ENCODE measurements at places on chromosomes 13 and 19. TPM values are rescaled to one million over a fixed set of nuclear protein-coding genes. Genes with fewer than 3 reads are reported as not detected.

DNA sequence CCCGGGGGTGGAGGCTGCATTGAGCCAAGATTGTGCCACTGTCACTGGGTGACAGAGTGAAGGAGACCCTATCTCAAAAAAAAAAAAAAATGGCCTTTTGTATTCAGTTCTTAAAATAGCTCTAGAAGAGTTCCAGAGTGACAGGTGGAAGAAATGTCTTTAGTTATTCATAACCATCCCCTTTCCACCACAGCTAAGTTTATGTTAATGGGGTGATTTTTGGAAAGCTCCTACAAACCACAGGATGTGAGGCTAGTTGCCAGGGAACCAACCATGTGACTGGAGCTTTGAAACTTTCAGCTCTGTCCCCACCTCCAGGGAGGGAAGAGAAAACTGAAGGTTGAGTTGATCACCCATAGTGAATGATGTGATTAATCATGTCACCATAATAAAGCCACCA is 6.9 kb downstream of the ZNF490 start:
- no peak for ATAC-seq

GRCh38 chr19:45245826-45246225 is 619 bp upstream of the EXOC3L2 start:
- ATAC-seq, result no peak

GRCh38 chr19:34402074-34402600 is 2.1 kb upstream of the PDCD2L start:
- no peak for ATAC-seq

- no peak for ATAC-seq
Observed at GRCh38 chr13:110209950-110210603, 96.9 kb downstream of the COL4A1 start.

- ATAC-seq, result no peak
Observed at GRCh38 chr19:48877855-48878195, 5.6 kb downstream of the PPP1R15A start.

DNA sequence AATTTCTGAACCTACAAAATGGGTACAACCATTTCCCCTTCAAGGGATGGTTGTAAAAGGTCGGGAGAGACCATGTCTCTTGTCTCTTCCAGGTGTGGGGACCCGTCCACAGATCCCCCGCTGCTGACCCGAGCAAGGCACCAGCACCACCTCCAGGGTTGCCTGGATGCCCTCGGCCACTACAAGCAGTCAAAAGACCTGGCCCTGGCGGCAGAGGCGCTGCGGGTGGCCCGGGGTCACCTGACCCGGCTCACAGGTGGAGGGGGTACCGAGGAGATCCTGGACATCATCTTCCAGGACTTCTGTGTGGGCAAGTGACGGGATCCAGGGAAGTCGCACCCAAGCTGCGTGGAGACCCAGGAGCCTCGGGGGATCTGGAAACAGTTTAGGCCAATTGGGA is 4.0 kb downstream of the GTPBP3 start:
- ATAC-seq, result no peak

DNA sequence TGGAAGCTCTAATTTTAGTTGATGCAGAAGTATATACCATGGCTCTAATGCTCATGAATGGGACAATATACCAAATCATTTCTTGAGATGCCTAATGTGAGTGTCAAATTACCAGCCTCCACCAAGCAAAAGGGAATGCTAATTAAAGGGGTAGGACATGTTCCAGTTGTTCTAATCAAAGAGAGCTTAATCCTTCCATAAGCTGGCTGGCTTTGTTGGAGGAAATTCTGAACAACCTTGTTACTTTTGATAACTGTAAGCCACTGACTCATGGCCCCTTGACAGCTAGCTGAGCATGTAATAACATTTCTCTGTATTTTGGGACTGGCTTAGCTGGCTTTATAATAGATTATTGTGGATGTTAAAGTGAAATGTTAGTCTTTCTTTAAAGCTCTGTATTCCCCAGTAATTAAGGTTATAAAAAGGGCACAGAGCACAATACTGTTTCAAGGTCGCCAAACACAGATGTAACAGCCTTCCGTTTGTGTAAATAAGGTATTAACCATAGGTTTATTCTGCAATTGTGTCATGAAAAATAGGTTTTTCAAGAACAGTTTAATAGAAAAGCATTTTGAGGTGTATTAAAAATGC is 1194.0 kb downstream of the PCDH9 start:
- ATAC-seq, result no peak

The MCEMP1 gene
- total RNA-seq, result not detected

The RDH8 gene
- not detected for total RNA-seq

The PTGER1 gene
- total RNA-seq, result 1.6 TPM

GRCh38 chr19:17806945-17807344 is 12.0 kb downstream of the B3GNT3 start:
- no peak for ATAC-seq

DNA sequence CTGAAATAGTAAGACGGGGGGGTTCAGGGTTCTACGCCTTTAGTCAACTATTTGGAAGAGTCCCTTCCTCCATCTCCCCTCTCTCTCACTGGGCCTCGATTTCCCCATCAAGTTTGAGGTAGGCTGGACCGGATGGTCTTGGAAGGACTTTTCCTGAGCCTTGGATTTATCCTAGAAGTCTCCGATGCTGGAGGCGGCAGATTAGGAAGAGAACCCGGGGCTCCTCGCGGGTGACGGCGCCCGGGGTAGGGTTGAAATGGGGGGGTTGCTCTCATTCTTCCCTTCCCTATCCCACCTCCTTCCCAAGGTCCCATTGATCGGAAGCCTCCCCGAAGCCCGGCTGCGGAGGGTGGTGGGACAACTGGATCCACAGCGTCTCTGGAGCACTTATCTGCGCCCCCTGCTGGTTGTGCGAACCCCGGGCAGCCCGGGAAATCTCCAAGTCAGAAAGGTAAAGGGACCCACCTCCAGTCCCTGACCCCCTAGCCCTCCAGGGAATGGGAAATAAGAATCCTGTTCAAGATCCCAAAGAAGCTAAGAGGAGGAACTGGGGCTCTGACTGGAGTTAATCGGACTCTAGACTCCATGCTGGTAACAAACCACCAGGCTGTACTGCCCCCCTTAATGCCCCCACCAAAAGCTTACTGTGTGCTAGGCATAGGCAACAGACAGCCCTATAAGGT is 781 bp downstream of the QPCTL start:
- no peak for ATAC-seq

The ENOX1 gene
- 10.0 TPM for total RNA-seq

The IL4I1 gene
- total RNA-seq, result not detected

- no peak for ATAC-seq
Observed at GRCh38 chr19:49925486-49925885, 3.5 kb upstream of the ATF5 start.

DNA sequence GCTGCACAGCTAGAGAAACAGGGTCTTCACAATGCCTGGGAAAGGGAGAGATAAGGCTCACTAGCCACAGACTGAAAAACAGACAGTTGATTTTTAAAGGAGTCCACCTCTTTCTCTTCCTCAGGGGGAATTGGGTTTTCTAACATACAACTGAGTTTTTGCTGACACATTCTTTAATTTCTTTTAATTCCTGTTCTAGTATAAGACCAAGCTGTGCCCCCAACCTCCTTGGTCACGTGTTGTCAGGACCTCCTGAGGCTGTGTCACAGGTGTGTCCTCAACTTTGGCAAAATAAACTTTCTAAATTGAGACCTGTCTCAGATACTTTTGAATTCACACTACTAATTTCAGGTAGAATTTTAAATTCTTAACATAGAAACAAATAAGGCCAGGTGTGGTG is 12.1 kb upstream of the ZNF492 start:
- no peak for ATAC-seq

The TMEM255B gene
- total RNA-seq, result 8.6 TPM

The IGFL2 gene
- not detected for total RNA-seq

The IFNL3 gene
- total RNA-seq, result not detected

DNA sequence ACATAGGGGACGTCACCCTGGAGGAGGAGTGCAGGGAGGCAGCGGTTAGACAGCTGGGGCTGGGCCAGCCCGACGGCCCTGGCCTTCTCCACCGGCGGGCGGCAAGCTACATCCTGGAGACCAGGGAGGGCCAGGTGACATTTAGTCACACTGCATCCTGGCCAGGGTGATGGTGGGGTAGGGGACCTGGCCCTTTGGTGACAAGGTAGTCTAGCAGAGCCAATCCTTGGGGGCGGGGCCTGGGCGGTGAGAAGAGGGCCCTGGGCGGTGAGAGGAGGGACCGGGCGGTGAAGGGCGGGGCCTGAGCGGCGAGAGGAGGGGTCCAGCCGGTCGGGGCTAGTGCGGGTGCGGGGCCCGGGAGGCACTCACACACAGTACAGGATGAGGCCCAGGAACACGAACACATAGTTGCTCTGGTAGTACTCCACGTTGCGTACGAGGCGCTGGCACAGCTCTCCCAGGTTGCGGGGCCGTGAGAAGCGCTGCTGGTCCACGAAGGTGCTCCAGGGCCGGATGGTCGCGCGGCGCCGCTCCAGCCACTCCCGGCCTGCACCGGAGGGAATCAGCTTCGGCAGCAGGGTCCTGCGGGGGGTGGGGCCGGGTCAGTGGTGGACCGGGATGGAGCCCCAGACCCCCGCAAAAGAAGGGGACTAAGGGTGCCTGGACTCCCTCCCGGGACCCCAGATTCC is 610 bp downstream of the RABAC1 start:
- ATAC-seq, result peak; percentile 77

GRCh38 chr13:49635599-49636433 is 7.5 kb downstream of the ARL11 start:
- no peak for ATAC-seq

- ATAC-seq, result no peak
Observed at GRCh38 chr19:50551034-50551714, 17.1 kb downstream of the LRRC4B start.

GRCh38 chr13:21557995-21558394 is 46.0 kb downstream of the MICU2 start:
- no peak for ATAC-seq

DNA sequence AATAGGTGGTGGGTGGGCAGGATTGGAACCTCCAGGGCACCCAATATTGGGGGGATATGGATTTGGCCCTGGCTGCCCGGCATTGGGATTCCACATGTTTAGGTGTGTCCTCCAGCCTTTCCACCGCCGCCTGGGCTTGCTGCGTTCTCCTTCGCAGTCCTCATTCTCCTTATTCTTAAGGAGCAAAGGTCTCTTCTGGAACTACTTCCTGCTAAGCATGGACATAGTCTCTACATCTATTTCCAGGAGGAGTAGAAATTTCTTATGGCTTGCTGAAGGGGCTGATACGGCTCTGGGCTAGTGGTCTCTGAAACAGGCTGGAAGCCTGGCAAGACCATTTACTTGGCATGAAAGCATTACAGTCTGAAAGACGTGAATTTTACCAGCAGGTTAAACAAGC is 9.2 kb upstream of the FCGBP start:
- ATAC-seq, result no peak

DNA sequence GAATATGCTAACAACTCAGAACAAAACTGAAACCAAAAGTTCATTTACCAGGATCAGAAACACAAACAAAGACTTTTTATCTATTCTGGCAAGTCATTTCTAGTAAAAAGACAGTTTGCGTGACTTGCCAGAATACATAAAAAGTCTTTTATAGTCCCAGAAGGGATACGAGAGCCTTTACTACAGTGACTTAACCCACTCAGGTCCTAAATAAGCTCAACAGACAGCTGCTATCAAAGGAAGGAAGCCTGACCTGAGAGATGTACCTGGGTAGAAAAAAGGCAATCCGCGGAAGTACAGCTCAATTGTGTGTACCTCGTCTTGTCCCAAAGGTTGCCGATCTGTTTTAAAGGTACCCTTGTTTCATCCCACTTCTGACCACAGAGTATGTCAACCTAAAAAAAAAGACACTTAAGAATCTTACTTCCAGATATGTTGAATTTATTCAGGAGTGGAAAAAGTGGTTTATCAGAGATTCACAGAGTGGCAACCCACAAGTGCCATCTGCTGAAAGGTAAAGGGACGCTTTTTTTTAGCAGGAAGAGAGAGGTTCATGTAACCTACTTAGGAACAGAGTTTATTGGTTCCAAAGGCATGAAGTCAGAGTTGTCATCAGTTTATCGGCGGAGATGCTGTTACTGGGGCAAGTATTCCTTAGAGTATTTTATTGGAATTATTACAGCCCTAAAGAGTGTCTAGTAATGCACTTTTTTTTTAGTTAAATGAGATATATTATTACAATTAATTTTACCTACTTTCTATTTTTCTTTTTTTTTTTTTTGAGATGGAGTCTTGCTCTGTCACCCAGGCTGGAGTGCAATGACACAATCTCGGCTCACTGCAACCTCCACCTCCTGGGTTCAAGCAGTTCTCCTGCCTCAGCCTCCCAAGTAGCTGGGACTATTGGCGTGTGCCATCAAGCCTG is 69.7 kb upstream of the C1QTNF9B start:
- ATAC-seq, result no peak

The SLAIN1 gene
- total RNA-seq, result 13.7 TPM

The BORCS8 gene
- total RNA-seq, result 9.4 TPM

DNA sequence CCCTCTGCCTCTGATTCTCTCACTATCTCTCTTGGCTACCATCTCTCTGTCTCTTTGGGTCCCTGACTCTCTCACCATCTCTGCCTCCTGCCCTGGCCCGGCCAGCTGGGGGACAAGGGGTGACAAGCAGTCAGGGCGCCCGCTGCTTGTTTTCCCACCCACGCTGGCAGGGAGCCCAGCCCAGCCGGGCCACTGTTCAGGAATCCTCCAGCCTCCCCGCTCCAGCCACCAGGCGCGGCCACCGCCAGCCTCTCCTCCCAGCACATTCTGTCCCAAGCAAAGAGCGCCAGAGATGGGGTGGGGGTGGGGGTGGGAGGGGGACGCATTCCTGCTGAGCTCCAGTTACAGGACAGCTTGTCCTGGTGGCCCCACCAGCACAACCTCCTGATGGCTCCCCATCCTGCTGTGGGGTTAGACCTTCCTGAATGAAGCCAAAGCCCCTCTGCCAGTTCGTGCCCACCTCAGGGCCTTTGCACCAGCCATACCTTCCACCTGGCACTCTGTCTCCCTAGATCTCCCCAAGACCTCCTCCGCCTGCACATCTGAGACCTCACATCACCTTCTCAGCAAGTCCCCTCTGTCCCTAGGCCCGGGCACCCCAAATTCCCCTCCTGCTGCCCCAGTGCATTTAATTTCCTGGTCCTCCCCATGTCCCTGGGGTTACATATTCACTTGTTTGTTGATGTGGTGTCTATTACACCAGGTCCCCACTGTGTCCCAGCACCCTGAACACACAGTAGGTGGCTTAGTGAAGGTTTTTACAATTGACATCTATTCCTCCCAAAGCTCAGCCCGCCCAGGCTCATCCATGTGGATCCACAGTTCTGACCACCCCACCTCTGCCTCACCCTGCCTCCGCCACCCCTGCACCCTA is 12.5 kb downstream of the ARRDC2 start:
- ATAC-seq, result peak; percentile 82

GRCh38 chr13:110616103-110617101 is 1.1 kb downstream of the NAXD start:
- ATAC-seq, result peak; percentile 29

DNA sequence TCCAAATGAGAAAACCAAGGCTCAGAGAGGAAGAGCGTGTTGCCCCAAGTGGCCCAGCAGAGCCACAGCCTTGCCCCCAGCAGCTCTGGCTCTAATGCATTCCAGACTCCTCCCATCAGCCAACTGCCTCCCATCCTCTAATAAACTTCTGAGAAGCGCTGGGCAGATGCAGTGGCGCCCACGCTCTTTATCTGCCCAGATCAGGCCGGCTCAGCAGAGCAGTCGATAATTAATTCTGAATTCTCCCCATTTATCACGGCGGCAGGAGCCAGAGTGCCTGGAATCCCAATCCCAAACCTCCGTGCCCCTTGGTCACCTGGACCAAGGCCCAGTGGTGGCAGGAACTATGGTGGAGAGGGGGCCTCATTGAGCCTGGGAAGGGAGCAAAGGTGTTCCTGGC is 13.9 kb downstream of the TINCR start:
- no peak for ATAC-seq
